COR-L47 (cell line): ENCODE measurements at places on chromosomes 11 and 22.

GRCh38 chr22:49380095-49380827 is 447.4 kb downstream of the BRD1 start:
- no peak for DNase-seq

DNA sequence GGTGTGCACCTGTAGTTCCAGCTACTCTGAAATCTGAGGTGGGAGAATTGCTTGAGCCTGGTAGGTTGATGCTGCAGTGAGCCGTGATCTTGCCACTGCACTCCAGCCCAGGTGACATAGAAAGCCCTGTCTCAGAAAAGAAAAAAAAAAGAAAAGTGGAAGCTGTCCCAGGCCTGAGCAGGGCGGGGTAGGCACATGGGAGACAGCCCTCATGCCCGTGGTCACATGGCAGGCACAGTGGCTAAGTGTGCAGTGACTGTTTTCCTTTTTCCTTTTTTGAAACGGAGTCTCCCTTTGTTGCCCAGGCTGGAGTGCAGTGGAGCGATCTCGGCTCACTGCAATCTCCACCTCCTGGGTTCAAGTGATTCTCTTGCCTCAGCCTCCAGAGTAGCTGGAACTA is 7.8 kb downstream of the OTUB1 start:
- no peak for DNase-seq

- DNase-seq: no peak
These were observed 53.1 kb upstream of the GRK2 start for GRCh38 chr11:67213178-67213621.

DNA sequence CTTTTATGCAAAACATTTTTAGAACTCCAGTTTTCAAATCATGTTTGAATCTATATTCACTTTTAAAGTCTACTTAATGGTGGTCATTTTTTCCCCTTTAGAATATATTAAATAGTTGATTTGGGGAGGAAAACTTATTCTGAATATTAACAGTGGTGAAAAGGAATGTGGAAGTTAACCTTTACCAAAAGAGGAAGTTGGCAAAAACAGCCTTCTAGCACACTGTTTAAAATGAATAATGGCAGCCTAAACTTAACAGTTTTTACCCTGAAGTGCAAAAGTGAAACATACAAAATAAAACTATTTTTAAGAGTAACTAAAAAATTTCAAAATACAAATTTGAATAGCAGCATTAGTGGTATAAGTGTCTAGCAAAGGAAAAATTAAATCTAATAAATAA is 86.4 kb downstream of the GRK3 start:
- DNase-seq: no peak

DNA sequence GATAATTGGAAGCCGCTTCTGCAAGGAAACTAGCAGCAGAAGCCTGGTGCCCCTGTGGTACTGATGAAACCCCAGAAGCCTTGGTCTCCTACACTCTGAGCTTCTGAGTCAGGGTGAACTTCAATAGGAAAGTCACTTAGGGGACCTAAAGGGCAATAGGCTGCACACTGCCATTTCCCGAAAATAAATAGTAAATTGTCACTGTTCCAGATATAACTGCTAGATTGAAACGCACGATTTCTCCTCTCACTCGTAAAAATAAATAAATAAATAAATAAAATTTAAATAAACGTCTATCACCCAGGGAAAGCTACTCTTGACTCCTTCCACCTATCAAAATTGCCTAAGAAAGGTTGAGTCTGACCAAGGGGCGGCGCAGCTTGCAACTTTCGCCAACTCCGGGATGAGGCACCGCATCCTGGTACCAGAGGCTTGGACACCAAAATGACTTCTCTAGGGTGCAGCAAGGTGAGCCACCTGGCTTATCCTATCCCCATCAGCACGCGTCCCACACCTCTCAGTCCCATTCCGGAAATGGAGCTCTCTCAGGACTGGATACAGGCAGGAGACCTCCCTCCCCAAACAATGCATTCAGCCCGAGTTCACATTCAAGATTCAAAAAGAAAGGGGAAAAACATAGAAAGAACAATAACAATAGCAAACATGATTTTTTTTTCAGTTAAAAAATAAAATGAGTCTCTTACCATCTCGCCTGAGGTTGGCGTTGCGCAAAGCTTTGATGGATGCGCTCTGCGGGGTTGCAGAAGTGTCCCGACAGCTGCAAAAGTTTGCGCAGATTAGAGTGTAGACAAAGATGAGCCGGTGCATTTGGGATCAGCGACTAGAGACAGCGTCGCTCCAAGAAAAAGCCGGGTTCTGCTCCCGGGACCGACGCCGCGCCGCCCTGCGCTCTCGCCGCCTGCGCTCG is 583 bp downstream of the PDGFD start:
- DNase-seq: peak; percentile 49

- no peak for DNase-seq
These were observed 30.7 kb downstream of the SLC22A25 start for GRCh38 chr11:63212742-63213141.

GRCh38 chr11:57771365-57771764 is 9.8 kb downstream of the CTNND1 start:
- DNase-seq: no peak

- no peak for DNase-seq
These were observed 840.3 kb downstream of the OPCML start for GRCh38 chr11:132691848-132692550.

DNA sequence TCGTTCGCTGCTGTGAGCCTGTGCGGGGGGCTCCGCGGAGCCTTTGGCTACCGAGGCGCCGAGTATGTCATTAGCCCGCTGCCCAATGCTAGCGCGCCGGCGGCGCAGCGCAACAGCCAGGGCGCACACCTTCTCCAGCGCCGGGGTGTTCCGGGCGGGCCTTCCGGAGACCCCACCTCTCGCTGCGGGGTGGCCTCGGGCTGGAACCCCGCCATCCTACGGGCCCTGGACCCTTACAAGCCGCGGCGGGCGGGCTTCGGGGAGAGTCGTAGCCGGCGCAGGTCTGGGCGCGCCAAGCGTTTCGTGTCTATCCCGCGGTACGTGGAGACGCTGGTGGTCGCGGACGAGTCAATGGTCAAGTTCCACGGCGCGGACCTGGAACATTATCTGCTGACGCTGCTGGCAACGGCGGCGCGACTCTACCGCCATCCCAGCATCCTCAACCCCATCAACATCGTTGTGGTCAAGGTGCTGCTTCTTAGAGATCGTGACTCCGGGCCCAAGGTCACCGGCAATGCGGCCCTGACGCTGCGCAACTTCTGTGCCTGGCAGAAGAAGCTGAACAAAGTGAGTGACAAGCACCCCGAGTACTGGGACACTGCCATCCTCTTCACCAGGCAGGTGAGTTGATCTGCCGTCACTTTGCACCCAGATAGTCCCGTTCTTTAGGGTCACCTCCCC is 1.0 kb downstream of the ADAMTS15 start:
- peak; percentile 18 for DNase-seq

DNA sequence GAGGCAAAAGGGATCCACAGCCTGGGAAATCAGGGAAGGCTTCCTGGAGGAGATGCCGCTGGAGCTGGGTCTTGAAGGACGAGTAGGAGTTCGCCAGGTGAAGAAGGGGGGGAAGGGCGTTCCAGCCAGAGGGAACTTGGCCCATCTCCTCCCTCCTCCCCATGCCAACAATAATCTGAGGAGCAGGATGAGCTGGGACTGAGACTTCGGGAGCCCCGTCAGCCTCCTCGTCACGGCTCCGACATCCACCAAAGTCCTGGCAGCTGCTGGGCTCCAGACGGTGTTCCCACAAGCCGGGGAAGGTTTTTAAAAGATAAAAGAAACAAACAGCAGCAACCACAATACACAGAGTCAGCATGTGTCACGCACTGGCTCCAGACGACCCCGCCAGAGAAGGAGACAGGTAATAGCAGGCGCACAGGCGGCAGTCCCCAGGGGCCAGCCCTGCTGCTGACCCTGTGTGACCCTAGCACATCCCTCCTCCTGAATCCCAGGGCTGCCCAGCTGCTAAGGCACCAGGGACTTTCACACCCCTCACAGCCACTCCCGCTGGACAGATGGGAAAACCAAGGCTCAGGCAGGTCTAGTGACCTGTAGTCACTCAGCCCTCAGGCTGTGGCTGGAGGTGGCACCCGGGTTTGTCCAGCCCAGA is 37.3 kb downstream of the NUP50 start:
- no peak for DNase-seq

- DNase-seq: no peak
These were observed 5.7 kb upstream of the SUN2 start for GRCh38 chr22:38761202-38762162.

DNA sequence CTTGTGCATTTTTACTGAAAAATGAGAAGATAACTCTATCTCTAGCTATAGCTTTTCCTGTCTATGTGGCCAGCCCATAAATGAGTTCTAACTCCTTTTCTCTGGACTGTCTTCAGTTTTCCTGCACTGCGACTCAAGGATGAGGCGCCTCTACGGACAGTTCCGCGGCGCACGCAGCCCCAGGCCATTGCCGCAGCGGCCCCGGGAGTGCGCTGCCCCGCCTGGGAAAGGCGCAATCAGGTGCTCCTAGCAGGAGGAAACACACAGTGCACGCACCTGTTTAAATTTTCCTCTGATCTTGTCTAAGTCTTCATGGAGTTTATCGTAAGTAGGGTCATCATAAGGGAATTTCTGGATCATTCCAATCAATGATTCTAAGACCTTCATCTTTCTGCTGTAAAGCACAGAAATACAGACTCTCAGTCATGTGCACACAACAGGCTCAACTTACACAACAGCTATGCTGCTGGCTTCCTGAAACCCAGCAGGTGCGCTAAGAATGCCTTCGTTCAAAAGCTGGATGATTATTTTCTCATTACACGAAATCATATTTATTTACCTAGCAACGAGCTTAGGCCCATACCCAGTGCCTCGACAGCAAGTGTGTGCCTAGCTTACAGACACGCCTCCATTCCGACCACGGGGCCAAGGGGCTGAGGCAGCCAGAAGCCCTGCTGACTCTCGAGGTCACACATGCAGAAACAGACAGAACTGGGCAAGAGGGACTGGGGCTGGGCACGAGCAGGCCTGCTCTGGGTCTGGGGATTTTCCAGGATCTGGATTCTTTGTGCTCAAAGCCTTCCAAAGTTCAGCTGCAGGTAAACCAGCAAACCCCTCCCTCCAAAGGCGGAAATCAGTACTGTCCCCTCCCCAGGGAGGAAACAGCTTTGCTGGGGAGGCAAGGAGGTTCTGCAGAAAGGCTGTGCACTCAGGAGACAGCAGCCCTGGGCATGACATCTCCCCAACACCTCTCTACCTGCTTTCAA is 7.2 kb downstream of the LTO1 start:
- peak; percentile 34 for DNase-seq

DNA sequence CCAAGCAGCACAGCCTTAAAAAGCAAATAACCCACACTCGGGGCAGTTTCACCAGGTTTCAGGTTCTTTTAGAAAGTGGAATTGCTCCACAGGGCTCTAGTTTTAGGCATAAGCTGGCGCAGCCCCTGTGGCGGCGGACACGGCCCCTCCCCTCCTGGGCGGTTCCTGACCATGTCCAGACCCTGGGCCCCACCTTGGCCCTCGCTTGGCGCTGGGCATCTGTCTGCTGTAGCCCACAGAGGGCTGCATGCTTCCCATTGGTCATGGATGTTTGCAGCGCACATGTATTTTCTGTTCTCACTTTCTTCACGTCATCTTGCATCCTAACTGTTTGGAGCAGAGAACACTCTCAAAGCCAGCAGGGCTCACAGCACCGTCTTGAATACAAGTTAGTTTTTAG is 244.3 kb downstream of the BRD1 start:
- DNase-seq: no peak

- DNase-seq: no peak
These were observed 107.0 kb downstream of the STIM1 start for GRCh38 chr11:3962406-3962840.
